ENCODE measurements at places on chromosomes 11 and 22. TPM values are rescaled to one million over a fixed set of nuclear protein-coding genes. Genes with fewer than 3 reads are reported as not detected.

- no peak for DNase-seq
Measured at GRCh38 chr22:28833276-28833923, 33.0 kb upstream of the XBP1 start.

DNA sequence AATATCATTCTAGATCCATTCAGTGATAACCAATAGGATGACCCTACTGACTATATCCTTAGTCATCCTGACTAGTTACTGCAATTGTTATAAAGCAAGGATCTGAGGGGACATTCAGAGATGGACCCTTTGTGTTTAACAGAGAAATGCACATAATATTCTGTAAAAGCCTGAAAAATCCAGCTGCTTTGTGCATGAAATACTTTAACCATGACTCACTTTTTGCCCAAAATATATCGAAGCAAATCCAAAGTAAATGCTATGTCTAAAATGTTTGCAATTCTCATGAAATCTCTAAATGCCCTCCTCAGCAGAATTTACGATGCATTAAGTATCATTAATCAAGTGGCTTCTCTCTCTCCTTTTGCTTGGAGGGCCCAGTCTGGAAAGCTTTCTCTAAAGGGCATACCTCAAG lies 178.8 kb upstream of the MTMR2 start:
- DNase-seq = no peak

DNA sequence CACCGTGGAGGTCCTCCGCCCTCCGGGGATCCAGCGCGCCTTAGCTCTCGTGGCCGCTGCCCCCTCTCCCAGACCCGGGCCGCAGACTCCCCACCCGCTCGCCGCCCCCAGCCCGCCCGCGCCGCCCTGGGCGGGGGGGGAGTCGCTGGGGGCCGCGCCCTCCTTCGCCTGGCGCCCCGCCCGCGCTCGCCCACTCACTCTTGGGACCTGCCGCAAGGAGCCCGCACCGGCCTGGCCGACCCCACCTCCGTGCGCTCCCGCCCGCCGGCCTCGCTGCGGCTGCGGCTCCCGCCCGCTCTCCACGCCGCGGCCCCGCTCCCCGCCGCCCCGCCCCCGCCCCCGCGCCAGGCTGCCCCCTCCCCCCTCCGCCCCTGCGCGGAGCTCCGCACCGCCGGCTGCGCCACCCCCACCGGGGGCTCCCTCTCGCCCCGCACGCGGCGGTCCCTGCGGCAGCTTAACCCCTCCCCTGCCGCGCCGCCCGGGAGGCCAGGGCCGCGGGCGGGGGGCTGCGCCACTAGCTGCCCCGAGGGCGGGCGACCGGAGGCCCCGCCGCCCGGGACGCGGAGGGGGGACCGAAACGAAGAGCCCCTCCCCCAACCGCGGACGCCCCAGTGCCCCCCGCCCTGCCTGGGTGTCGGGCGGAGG lies 724 bp upstream of the RASGRP2 start:
- DNase-seq = peak; percentile 41

DNA sequence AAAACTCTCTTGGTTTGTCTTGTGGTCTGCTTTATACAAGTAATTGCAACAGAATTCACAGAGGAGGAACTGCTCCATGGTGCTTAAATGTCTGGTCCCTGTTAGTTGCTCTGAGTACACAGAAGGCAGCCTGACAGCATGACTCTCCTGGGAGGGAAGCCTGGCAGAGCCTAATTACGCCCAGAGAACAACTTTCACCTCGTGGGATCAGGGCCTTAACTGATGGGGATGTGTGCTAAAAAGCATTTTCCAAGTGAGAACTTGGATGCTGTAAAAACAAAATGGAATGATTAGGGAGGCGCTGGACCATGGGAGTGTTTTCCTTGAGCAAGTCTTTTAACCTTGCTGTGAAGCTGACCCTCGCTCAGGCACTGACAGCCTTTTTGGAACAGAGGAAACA lies 154.0 kb upstream of the TENM4 start:
- no peak for DNase-seq

DNA sequence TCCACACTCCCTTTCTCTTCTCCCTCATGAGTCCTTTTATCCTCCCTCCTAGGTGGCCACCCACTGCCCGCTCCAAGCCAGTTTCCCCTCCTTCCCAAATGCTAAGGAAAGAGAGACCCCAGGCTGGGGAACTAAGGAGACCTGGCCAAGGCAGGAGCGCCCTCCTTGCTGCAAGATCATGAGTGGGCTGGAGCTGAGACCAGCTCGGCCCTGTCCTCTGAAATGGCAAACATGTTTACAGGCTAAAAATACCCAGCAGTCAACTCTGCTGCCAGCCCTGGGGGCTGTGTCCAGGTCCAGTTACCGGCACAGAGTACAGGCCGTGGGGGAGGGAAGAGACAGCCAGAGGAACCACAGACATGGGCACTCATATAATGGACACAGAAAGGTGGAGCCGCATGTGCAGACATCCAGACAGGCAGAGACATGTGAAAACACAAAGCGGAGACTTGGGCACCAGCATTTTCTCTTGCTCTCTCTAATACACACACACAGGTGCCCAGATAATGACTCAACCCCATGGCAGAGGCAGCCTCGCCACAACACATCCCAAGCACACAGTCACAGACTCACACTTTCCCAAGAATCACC lies 1.2 kb upstream of the AHNAK start:
- DNase-seq = peak; percentile 46

GRCh38 chr11:117828611-117829368 lies 4.2 kb upstream of the FXYD2 start:
- DNase-seq = peak; percentile 64

GRCh38 chr11:20293531-20293930 lies 70.0 kb upstream of the HTATIP2 start:
- no peak for DNase-seq

- DNase-seq = no peak
Measured at GRCh38 chr11:113103932-113104690, 142.9 kb downstream of the NCAM1 start.

- peak; percentile 90 for DNase-seq
Measured at GRCh38 chr11:78256962-78257361, 68.2 kb downstream of the USP35 start.

DNA sequence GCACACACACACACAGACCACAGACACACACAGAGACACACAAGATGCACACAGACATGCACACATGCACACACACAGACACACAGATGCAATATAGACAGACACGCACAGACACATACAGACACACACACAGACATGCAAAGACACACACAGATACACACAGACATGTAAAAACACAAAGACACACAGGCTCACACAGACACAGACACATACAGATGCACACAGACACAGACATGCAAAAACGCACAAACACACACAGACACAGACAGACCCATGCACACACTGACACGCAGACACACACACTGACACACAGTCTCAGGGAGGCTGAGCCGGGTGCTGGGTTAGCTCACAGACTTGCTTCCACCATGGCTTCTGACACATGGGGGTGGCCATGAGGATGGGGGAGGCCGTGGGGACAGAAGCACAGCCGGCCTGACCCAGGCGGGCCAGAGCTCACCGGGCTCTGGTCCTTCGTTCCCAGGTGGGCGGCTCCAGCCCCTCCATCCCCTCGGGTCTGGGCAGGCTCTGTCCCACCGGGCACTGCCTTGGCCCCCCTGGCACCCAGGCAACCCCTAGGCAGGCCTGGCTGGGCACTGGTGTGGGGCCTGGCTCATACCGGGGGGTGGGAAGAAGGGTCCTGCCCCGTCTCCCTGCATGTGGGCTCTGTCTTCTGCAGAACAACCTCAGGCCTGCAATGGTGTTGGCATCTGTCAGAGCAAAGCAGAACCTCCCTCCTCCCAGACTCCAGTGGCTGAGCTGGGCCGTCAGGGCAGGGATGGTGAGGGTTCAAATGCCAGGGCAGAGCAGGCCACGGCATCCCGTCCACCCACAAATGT lies 1489.5 kb downstream of the BRD1 start:
- no peak for DNase-seq

PDGFB gene
- 24.8 TPM for total RNA-seq

SLC22A6 gene
- not detected for total RNA-seq

ARFIP2 gene
- total RNA-seq = 58.5 TPM

CABP4 gene
- total RNA-seq = 0.67 TPM

POU2AF2 gene
- not detected for total RNA-seq

SERHL2 gene
- total RNA-seq = 4.4 TPM

SESN3 gene
- total RNA-seq = 188 TPM

TSSK2 gene
- total RNA-seq = not detected

OR52B2 gene
- not detected for total RNA-seq

INSC gene
- total RNA-seq = 2.6 TPM

PNPLA3 gene
- 1.3 TPM for total RNA-seq

All from uterus (tissue), 4 donors.